ENCODE measurements at places on chromosomes 2 and 18.

GRCh38 chr18:50268022-50268747 lies 1.9 kb upstream of the CFAP53 start:
- peak; percentile 93 for DNase-seq

GRCh38 chr2:200216310-200216709 lies 90.2 kb upstream of the SPATS2L start:
- no peak for DNase-seq

DNA sequence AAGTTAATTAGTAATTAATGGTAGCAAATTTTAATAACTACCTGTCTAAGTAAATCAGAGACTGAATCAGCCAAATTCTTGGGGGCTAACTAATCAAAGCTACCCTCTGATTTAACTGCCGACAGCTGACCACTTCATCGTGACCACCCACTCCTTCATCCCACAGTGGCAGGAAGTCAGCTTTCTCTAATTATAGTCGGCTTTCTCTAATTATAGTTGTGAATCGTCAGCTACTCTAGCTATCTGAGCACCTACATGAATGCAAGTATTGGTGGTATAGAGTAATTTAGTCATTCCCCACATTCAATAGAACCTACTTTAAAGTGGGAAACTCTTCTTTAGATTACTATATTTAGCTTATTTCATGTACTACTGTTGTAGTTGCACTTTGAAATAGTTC lies 185.5 kb downstream of the PTGR3 start:
- DNase-seq = no peak

DNA sequence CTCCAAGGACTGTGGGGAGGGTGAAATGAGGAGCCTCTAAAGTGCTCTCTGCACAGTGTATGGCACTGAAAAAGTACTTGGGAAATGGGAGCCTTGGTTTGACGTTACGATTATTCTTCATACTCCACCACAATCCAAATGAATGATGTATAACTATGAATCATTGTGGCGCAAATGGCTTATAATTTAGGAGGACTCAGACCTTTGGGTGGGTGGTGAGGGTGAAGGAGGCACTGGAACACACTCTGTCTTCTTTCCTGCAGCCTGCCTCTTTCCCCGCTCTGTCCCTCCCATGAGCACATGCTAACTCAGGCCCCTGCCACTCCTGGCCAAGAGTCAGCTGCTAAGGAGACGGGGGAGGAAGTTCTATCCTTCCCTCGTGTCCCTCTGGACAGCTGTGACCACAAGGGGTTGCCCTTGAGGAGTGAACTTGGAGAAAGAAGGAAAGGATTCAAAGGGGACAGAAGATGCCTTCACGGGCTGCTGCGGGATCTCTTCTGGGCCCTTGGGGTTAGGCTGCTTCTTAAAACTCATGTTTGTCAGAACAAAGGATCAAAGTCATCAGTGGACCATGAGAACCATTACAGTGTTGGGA lies 36.5 kb downstream of the POLR1A start:
- no peak for DNase-seq

GRCh38 chr18:49059028-49059834 lies 108.5 kb upstream of the SMAD7 start:
- no peak for DNase-seq

DNA sequence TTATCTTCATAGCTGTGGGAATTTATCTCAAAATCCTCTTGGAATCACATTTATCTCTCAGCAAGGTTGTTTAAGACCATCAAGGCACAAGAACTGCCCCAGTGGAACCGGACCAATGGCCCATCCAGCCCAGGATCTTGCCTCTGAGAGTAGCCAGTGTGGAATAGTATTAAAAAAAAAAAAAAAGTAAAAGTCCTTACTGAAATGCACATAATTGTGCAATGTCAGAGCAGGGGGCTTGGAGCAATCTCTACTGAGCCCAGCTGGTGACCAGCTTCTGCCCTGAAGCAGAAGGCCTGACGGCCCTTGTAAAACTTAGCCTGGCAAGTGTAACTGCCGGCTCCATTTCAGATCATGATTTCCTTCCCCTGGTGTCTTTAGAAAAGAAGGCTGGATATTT lies 355.6 kb upstream of the PIK3C3 start:
- no peak for DNase-seq

- no peak for DNase-seq
Observed at GRCh38 chr2:70692256-70692655, 75.7 kb downstream of the ADD2 start.

DNA sequence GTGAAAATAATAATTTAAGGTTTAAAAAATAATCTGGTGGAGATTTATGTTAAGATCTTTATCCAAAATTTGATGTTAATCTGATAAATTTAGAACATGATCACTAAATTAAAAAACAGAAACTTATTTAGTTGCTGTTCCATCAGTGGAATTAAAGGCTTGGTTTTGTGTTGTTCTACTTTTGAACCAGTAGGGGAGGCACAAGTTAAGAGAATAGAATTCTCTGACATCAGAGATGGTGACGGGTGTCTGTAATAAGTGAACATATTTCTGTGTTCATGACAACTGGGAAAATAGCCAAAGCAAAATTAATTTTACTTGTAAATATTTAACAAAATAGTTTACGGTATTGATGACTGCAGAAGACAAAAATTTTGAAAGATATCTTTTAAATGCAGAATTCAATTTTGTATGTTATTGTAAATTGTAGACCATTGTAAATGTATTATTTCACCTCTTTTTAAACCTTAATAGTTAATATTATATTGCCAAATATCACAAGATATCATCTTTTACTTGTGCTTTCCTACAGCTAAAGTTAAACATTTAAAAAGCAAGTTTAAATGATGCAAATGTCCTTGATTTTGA lies 106.0 kb downstream of the UBR3 start:
- DNase-seq = peak; percentile 26

GRCh38 chr2:171521361-171522051 lies 768 bp upstream of the CYBRD1 start:
- no peak for DNase-seq

DNA sequence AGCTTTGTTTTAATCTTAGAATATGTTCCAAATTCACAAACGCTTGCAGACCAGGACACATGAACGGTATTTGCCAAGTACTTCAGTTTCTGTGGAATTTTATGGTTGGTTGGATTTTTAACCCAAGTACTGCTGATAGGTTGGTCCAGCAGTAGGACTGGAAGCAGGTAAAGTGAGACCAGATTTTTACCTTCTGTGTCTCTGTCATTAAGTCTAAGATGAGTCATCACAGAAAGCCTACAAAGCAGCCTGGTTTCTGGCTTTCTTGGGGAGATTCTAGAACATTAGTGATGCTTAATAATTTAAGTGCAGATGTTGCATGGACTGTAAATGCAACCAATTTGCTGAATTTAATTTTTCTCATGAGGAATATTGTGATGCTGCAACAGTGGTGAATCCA lies 100.5 kb downstream of the SCG2 start:
- no peak for DNase-seq

- no peak for DNase-seq
Observed at GRCh38 chr2:143158551-143159485, 29.6 kb downstream of the ARHGAP15 start.

- DNase-seq = no peak
Observed at GRCh38 chr2:29755233-29755632, 166.2 kb downstream of the ALK start.

DNA sequence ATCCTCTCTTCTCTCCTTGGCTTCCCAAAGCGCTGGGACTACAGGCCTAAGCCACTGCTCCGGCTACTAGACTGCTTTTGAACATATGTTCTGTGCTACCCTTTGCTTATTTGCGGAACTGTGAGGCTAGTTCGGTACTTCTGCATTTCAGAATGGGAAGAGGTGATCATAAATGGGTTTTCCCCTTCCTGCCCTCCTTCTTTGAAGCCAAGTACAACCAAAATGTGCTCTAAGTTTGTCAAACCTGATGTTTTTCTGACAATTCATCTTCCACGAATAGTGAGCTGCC lies 1.7 kb upstream of the ESCO1 start:
- no peak for DNase-seq

- no peak for DNase-seq
Observed at GRCh38 chr2:190335225-190335559, 8.2 kb upstream of the INPP1 start.

DNA sequence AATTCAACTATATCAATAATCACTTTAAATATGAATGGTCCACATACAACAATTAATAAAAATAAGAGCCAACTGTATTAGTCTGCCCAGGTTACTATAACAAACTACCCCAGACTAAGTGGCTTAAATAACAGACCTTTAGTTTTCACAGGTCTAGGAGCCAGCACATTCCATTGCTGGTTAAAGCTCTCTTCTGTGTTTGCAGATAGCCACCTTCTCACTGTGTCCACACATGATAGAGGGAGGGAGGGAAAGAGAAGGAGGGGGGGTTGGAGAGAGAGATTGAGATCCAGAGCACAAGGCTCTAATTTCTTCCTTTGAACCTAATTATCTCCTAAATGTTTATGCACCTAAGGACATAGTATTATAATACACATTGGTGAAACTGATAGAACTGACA lies 267.8 kb upstream of the NXPH2 start:
- no peak for DNase-seq

GRCh38 chr2:86291328-86291662 lies 46.1 kb downstream of the REEP1 start:
- no peak for DNase-seq

DNA sequence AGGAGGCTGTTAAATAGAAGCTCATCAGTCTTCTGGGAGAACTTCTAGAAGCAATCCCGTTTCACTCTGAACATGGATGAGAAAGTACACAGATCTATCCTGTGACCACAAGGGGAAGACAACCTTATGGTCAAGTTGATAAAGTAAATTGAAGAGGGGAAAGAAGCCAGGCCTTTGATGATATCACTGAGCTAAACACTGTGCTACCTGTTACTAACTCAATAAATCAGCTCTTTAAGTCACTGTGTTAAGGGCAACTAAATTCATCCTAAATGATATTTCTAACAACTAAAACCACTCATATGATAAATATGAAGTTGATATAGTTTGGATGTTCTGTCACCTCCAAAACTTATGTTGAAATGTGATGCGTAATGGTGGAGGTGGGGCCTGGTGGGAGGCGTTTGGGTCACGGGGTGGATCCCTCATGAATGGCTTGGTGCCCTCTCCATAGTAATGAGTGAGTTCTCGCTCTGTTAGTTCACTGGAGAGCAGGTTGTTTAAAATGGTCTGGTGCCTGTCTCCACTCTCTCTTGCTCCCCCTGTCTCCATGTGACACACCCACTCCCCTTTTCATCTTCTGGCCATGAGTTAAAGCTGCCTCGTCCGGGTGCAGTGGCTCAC lies 23.6 kb downstream of the OLA1 start:
- DNase-seq = no peak

DNA sequence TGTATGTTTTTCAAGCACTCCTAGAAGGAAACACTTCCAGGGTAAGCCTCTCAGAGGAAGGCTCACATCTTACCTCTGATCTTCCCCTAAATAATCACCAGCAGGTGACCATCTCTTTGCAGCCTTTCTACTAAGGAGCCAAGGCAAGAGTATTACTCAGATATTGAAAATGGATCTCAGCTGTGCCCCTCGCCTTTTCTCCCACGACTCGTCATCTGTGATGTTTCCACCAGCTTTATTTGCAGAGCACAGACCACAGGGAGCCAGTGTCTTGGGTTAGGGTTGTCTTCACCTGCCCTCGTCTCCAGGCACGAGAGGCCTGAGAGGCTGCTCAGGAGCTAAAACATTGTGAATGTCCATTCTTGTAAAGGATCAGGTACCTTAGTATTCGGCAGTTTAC lies 16.9 kb upstream of the SCLY start:
- no peak for DNase-seq

DNA sequence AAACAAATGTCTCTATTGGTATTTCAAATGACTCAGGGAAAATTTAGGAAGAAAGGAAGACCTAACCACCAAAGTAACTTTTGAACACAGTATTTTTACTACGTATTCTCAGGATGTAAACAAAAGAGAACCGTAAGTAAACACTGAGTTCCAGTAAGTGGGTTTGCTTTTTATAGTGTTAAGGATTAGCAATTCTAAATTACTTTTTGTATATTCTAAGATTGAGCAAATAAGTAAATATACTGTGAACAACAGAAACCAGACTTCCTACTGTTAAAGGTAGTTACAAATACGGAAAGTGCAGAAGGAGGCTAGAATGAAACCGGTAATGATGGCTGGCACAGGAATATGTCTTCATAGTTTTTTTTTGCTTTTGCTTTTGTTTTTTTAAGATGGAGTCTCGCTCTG lies 31.5 kb downstream of the SESTD1 start:
- DNase-seq = no peak

DNA sequence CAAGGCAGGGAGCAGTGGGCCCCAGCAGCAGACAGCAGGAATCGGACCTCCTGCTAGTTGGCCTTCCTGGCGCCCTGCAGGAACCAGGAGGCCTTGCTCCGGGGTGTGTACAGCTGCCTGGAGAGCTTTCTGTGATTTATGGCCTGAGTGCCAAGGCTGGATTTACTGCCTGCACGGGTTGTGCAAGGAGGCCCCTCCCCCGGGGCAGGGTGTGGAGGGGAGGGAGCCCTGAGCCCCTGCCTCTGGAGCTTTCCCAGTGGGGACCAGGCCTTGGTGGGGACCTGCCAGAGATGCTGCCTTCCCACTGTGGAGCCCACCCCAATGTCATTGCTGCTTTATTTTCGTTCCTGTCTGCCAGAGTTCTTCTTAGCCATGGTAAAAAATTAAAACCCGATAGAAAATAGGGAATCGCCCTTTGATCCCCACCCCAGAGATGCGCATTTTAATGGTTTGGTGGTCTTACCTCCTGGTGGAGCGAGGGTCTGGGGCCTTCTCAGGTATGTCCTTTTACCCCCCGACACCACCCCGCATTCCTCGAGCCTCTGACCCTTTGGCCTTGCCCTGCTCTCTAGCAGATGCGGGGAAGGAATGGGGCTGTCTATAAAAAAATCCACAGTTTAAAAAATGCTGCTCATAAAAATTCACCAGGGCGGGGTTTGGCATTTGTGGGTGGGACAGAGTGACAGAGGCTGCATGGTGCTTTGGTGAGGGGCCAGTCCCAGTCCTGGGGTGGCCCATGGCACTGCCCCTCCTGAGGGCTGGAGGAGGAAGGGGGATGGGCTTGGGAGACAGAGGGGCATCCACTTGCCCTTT lies 6.9 kb upstream of the RALB start:
- DNase-seq = peak; percentile 66

DNA sequence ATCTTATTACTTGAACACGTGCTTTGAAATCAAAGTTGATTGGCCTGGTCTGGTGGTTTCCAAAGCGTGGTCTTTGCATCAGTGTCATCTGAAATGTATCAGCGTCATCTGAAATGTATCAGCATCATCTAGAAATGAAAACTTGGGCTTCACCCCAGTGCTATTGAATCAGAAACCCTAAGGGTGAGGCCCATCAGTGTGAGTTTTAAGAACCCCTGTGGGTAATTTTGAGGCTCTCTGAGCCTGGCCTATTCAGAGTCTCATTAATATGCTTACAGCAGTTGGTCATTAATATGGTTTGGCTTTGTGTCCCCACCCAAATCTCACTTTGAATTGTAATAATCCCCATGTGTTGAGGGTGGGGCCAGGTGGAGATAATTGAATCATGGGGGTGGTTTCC lies 85.2 kb downstream of the NYAP2 start:
- DNase-seq = no peak

DNA sequence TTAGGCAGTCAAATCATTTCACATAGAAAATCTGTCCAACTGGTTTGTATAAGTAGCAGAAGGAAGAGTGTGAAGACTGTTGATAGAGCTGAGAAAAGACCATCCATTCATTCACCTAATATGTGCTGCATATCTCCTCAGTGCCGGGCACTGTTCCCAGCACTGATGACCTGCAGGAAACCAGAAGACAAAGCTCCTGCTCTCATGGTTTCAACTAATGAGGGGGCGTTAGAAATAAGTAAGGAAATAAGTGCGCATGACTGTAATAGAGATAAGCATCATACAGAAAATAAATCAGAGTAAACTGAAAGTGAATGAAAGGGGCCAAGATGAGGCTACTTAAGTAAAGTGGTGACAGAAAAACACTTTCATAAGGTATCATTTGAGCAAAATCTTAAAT lies 427.5 kb upstream of the CDH20 start:
- DNase-seq = no peak

- DNase-seq = no peak
Observed at GRCh38 chr18:51614967-51615571, 417.6 kb upstream of the MEX3C start.
